Mammary microvascular endothelial cell (primary cell): ENCODE measurements at places on chromosomes 2 and 18. TPM values are rescaled to one million over a fixed set of nuclear protein-coding genes. Genes with fewer than 3 reads are reported as not detected.

The EIPR1 gene
- 58.8 and 62.1 TPM in 2 replicates for total RNA-seq

The C2orf80 gene
- total RNA-seq = not detected in 2 replicates

The PTCD3 gene
- 48.6 and 56.4 TPM in 2 replicates for total RNA-seq

The CAPN14 gene
- total RNA-seq = not detected in 2 replicates

The DSG4 gene
- not detected in 2 replicates for total RNA-seq

The EFR3B gene
- total RNA-seq = 0.67 and 0.79 TPM in 2 replicates

The GLB1L gene
- 4.5 and 7.5 TPM in 2 replicates for total RNA-seq

The CCDC150 gene
- total RNA-seq = 3.3 and 5.6 TPM in 2 replicates

The SIGLEC15 gene
- 0.59 and 1.7 TPM in 2 replicates for total RNA-seq

The RAB17 gene
- total RNA-seq = 0.49 and 0.87 TPM in 2 replicates

The DTYMK gene
- total RNA-seq = 116 and 134 TPM in 2 replicates

The CCDC141 gene
- 0.13 and 0.44 TPM in 2 replicates for total RNA-seq

The CD207 gene
- total RNA-seq = not detected in 2 replicates

The ARL4C gene
- 3.3 and 4.1 TPM in 2 replicates for total RNA-seq

The FHL2 gene
- 97.3 and 97.8 TPM in 2 replicates for total RNA-seq

The GAD1 gene
- total RNA-seq = not detected in 2 replicates
